ENCODE measurements at places on chromosomes 4 and X.

- DNase-seq, result no peak
Measured at GRCh38 chr4:2248044-2248780, 6.3 kb upstream of the HAUS3 start.

DNA sequence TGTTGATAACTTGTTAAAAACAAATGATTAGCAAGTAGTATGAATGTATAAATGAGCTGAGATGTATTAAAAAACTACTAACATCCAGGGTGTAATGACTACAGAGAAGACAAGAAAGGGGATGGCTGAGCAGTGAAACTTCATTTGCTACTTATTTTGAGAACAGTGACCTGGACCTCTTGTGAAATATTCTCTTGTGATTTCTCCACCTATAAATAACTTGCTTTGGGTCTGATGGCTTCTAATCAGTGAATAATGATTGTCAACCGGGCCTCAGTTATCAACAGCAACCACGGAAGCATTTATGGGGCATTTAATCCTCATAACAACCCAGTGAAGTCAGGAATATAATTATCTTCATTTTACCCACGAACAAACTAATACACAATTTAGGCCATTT lies 154.2 kb upstream of the HAND2 start:
- DNase-seq, result no peak

- no peak for DNase-seq
Measured at GRCh38 chrX:93528917-93529316, 144.5 kb downstream of the NAP1L3 start.

GRCh38 chrX:1932231-1932630 lies 317.4 kb downstream of the ASMT start:
- no peak for DNase-seq

- DNase-seq, result no peak
Measured at GRCh38 chr4:170662250-170662649, 572.5 kb upstream of the AADAT start.

- DNase-seq, result no peak
Measured at GRCh38 chrX:136822337-136823095, 41.8 kb upstream of the ARHGEF6 start.

- DNase-seq, result no peak
Measured at GRCh38 chr4:7147661-7148310, 44.6 kb upstream of the SORCS2 start.

- no peak for DNase-seq
Measured at GRCh38 chr4:159673221-159673620, 570.3 kb downstream of the RAPGEF2 start.

GRCh38 chr4:13694256-13694655 lies 66.7 kb upstream of the BOD1L1 start:
- no peak for DNase-seq

- DNase-seq, result no peak
Measured at GRCh38 chrX:136659174-136659573, 11.2 kb downstream of the CD40LG start.

GRCh38 chr4:109601336-109601735 lies 41.3 kb downstream of the MCUB start:
- no peak for DNase-seq

DNA sequence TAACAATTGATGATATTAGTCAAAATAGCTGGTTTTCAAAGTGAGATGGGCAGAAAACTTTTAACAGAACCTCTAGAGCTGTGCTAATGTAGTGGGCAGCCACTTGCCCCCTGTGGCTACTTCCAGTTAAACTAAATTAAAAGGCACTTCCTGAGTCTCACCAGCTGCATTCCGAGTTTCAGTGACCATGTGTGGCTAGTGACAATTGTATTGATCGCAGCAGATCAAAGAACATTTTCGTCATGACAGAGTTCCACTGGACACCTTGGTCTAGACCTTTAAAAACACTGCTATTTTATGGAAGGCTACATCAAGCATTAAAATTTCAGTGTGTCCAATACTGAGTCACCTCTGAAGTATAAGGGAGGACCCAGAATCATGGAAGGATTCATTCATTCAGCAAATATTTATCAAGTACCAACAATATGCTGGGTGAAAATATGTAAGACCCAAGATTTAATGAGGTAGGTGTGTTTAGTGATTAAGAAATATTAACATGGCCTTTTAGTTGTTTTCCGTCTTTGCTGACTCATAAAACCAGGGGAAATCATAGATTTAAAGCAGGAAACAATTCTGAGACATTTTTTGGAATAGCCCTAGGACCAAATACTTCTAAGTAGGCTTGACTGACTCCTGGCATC lies 5.1 kb upstream of the FAT1 start:
- no peak for DNase-seq

DNA sequence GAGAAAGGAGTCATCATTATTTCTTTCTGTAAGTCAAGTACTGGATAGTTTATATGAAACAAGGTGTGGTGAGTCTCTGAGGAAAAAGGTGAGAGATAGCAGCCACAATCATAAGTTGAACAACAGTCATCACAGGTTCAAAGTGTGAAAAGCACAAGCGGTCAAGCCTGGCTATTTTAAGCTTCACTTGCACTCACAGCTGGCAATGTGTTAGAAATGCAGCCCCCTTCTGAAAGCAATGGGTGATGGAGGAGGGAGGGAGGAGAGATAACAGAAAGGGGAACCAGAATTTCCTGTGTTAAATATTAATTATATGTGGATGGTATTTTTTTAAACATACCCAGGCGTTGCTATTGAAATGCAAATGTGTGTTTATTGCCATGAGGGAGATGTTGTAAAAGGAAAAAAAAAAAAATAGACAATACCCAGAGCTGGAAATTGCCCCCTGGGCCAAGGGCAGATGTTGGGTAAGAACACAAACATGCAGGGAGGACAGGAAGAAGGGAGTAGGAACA lies 26.9 kb upstream of the BMP3 start:
- DNase-seq, result no peak

- DNase-seq, result no peak
Measured at GRCh38 chr4:150160473-150160872, 82.2 kb downstream of the DCLK2 start.

DNA sequence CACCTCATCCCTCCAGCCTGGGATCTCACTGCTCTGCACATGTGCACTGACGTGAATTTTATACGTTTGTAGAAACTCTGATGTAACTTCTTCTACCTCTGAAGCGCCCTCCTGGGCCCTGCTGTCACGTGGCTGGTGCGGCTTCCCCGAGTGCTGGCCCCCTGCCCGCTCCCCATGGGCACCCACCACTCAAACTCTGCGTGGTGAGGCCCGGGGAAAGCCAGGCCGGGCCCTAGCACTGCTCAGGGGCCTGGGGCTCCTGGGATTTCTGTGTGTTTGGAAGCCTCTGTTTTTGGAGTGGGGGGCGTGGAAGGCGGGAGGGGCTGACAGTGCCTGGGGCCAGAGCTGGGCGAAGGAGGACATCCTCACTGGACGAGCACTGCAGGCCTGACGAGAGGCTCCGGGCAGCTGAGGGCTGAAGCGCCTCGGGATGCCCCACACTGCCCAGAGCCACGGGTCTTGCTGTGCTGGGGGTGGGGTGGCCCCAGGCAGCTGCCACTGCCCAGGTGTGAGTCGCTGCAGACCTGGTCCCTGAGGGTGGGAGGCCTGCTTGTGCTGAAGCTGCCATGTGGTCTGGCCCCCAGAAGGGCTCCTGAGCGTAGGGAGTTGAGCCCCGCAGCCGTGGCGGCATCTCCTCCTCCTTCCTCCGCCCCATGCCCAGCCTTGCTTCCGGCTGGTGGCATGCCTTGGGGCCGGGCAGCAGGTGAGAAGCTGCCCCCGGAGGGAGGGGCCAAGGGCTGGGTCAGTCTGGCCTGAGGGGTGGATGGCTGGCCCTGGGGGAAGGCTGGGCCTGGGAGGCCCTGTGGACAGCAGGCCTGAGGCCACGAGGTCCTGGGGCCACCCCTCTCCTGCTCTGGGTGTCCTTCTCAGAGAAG lies 7.7 kb downstream of the NAT8L start:
- no peak for DNase-seq

DNA sequence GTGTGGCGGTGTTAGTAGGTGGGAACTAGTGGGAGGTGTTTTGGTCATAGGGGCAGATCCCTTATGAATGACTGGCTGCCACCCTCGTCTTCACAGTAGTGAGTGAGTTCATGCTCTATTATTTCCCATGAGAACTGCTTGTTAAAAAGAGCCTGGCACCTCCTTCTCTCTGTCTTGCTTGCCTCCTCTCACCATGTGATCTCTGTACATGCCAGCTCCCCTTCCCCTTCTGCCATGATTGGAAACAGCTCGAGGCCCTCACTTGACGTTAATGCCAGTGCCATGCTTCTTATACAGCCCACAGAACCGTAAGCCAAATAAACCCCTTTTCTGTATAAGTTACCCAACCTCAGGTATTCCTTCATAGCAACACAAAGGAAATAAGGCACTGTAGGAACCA lies 21.7 kb downstream of the PNMA6F start:
- DNase-seq, result no peak

DNA sequence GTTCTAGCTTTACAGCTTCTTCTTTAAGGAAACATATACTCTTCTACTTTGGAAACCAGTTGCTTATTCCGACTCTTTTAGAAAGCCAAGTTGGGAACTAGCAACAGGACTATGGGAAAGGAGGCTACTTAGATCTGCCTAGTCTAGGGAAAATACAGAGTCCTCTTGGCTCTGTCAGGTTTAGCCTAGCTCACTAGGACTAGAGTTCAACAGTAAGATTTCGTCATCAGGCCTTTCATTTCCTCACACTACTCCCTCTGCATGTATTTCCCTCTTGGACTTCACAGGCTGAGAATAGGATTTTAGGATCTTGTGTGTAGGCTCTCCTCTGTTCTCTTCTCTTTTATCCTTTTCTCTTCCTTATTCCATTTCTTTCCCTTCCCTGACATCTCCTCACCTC lies 409.8 kb downstream of the AR start:
- DNase-seq, result no peak

DNA sequence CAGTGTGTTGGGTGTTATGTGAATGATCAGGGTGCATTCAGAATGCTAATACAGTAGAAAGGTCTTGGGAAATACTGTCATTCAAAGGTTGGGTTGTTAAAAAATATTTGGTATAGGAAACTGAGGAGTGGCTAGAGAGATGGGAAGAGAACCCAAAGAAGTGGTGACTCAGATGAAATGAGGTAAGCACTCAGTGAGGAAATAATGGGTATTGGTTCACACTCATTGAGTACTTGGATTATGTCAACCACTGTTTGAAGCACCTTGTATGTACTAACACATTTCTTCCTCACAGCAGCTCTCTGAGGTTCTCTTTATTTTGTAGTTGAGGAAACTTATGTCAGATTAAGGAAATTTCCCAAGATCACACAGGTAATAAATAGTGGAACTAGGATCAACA lies 40.8 kb upstream of the NUDT6 start:
- DNase-seq, result no peak

DNA sequence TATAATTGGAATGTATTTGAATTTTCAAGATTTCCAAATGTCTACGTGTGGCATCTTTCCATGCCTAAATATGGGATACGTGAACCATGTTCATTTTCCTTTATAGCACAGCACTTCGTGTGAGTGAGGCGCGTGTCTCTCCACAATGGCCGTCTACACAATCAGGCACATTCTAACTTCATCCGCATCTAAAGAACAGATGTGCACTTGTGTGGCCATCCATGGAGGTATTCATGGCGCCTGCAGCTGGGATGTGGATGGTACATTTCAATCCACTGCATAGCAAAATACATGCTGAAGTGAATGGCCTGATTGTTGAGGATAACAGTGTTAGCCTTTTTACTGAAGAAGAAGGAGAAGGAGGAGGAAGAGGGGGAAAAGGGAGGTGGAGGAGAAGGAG lies 34.5 kb upstream of the TRIM2 start:
- no peak for DNase-seq

DNA sequence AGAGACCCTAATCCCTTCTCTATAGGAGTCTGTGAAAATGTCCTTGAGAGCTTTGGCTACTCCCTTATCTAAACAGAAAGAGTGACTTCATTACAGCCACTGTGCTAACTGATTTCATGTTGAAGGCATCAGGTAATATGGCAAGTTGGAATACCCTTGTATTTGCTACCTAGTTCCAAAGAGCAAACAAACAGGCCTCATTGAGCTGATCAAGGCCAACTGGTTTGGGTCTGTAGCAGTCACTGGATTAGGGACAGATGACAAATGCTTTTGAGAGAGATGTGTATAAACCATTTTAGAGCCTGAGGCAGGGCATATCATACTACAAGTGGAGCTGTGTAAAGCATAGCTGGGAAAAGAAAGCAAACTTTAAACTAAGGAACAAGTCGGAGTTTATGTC lies 22.9 kb upstream of the PDLIM5 start:
- no peak for DNase-seq

GRCh38 chr4:14115106-14115505 lies 487.6 kb upstream of the BOD1L1 start:
- DNase-seq, result no peak

DNA sequence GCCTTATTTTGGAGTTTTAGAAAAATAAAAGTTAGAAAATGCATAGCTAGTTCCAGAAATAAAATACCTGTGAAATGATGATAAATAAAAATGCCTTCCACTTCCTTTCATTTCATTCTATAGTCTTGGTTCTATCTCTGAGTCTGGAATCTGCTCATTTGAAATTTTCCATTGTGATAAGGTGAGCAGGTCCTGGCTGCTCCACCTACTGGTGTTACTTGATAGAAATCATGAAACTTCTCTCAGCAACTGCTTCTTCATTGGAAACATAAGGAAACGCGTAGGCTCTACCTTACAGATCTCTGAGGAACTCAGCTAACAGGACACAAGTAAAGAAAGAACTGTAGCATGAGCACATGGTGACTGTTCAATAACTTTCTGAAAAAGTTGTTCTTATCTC lies 141.8 kb downstream of the DCHS2 start:
- DNase-seq, result peak; percentile 66

DNA sequence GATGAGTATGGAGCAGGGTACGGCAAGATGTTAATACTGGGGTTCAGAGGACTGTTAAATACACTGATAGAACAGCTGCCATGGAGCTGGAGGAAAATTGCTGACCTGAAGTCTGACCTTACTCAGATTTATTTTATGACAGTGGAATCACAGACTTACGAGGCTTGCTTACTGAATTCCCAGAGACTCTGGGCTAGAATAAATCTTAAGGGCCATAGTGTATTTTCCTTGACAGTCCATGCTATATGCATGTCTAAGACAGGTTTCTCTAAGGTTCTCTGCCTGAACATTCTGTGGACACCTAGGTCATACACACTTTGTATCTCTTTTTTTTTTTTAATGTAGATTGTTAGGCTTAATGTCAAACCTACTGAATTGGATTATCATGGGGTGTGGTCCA lies 633.2 kb upstream of the ACTRT1 start:
- DNase-seq, result no peak

DNA sequence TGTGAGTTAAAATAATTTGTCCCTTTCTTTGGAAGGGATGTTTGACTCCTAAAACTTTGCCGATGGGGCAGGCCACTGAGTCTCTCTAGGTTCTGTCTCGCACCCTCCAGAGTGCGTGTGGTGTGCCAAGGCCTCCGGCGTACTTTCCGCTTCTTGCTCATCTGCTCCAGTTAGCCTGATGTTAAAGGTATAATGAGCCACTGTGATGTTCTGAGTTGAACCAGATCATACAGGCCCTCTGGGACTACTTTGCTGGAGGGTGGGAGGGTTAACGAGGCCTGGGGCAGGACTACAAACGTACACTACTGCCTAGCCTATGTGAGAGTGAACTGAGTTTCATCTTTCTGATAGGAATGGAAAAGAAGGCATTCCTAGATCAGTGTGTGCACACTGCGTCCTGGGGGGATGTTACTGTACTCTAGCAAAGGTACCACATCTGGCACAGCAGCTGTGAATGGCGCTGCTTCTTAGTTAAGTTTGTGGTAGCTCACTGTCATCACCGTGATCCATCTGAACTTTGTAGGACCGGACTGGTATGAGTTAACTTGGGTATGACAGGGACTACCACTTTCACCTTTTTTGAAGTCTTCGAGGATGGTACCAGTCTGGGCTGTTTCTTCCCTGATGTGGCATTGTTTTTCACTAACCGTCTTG lies 60.2 kb downstream of the RGS12 start:
- no peak for DNase-seq
